ENCODE measurements at places on chromosomes 11 and 22.

- DNase-seq: no peak
These were observed 357.8 kb downstream of the LARGE1 start for GRCh38 chr22:33562501-33562900.

DNA sequence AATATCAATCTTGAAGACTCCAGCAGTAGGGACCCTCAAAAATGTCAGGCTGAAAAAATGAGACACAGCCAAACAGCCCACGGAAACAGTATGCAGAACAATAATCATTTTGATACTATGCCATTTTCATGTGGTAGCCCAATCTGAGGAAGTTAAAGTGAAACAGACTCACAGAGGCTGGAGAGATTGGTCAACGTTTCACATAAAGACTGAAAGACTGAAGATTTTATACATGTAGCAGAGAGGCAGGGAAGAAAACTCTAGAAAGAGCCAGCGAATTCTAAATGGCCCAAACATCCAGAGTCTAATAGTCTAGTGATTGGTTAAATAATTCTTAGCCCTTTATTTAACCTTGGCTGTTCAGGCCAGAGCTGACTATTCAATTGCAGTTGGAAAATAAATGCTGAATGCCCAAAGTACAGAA is 49.4 kb downstream of the MAML2 start:
- DNase-seq: no peak

GRCh38 chr11:76763573-76764346 is 19.4 kb upstream of the TSKU start:
- no peak for DNase-seq

DNA sequence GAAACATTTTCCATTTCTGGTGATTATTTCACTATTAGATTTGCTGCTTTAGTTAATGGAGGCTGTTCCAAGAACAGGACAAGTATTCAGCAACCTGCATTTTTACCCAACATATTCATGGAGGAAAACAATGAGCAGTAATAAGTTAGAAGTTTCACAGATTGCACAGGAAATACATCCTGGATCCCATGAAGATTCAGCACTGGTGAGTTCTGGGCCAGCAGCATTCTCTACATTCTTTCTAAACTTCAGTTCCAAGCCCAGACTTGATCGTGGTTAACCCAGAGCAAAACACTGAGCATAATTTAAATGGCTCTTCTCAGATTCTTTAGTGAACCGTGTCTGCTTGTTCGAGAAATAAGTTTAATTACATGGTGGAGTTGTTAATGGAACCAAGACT is 3.8 kb downstream of the FJX1 start:
- DNase-seq: peak; percentile 72

DNA sequence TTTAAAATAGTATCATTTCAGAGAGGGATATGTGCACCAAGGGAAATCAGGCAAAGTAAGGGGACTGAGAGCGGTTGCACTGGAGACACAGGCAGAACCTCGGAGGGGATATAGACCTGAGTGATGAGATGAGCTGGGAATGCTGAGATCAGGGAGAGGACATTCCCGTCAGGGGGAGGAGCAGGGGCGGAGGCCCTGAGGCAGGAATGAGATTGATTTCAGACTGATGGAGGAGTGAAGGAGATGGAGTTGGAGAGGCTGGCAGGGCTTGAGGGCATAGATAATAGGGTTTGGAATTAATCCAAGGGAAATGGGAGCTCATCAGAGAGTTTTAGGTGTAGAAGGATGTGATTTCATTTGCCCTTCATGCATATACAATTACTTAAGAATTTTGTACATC is 13.2 kb downstream of the CD6 start:
- DNase-seq: peak; percentile 77

DNA sequence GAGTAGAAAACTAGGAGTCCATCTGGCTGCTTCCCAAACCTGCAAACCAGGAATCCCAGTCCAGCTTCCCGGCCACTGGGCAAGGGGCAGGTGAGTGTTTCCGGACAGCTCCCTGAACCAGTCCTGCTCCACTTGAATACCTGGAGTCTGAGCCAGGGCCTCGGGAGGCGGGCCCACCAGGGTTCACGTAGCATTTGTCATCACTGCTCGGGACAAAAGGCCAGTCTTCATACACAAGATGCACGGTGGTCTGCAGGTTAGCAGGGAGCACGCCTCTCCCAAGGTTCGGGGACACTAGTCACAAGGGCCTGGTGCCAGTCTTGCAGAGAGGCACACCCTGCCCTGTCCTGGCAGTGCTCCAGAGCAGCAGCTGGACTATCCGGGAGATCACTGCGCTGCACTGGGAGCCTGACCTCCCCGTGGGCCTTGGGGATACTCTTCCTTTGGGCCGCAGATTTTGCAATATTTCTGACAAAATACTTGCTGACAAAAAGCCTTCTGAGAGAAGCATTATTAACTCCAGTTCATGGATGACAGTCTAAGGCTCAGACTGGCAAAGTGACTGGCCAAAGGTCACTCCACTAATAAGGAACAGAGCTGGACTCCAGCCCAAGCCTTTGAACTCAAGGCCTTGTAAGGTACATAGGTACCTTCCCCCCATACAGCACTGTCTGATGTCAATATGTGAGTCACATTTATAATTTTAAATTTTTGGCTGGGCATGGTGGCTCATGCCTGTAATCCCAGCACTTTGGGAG is 25.1 kb downstream of the CD6 start:
- peak; percentile 55 for DNase-seq

DNA sequence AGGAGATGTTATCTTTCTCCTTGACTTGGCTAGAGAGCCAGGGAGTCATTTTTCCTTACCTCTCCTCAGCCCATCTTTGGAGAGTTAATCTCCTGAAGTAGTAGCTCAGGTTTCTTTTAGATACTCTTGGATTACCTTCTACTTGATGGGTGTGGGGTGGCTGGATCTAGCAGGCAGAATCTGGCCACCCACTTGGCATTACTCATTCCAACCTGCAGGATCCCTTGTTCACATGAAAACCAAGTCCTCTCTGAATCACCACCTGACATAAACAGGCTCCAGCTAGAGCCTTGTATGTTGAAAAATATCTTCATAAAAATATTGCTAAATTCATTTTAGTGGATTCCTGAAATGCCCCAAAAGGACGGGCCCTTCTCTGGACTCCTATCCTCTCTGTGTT is 250.6 kb upstream of the PLET1 start:
- DNase-seq: no peak

DNA sequence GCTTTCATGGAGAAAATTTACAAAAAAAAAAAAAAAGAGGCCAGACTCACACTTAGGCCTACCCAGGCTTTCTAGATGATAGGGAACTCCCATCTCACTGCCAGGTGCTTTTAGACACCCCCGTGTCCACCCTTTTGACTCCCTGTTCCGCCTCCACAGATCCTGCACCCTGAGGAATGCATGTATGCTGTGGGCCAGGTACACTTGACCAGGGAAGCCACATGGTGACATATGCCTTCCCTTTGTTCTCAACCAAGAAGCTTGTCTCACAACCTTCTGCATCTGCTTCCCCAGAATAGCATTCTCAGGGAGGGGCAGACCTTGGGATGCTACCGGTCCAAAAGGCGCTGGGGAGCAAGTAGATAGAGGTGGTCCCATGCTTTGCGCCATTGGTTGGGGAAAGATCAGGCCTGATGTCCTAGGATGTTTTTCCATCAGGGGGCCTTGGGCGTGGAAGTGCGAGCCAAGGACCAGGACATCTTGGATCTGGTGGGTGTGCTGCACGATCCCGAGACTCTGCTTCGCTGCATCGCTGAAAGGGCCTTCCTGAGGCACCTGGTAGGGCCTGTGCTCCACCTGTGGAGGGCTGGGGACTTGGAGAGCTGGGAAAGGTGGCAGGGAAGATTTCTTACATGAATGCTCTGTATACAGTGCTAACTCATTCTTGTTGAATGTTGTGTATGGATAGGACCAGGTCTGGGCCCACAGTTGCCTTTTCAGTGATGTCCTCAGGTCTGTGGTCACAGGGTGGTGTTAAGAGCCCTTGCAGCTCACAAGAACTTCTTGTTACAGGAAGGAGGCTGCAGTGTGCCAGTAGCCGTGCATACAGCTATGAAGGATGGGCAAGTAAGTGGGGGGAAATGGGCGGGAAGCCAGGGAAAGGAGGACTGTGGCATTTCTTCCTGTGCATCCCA is 7.5 kb downstream of the HMBS start:
- DNase-seq: no peak

DNA sequence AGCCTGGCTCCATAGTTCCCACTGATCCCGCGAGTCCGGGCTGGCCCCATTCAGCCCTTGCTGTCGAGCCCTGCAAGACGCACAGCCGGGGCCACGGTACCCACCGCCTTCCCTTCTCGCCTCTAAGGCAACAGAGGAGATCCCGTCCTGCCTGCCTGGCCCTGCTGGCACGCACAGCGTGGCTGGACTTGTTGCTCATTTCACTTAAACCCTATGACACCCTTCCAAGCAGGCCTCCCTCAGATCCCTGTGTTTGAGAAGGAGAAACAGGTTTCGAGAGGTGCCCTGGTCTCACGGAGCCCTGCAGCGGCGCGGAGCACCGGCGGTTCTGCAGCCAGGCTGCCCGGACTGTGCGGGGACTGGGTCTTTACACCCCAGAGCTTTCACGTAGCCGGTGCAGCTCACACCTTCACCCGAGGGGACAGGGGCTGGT is 1048.4 kb downstream of the BRD1 start:
- no peak for DNase-seq

DNA sequence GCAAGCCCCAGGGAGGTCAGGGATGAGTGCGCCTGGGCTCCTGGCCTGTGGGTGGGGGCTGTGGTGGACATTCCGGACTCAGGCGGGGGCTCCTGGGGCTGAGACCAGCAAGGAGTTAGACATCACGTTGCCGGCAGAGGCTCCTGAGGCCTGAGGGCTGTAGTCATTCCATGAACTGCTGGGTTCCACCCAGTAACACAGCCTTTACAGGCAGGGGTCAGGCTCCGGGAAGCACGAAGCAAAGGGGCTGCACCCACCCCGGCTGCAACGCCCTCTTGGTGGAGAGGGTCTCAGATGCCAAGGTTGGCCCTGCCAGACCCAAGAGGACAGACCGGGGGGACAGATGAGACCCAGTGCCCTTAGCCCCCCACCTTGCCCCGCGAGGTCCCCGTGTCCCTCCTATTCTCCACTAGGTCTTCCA is 9.0 kb downstream of the TNNT3 start:
- peak; percentile 67 for DNase-seq

DNA sequence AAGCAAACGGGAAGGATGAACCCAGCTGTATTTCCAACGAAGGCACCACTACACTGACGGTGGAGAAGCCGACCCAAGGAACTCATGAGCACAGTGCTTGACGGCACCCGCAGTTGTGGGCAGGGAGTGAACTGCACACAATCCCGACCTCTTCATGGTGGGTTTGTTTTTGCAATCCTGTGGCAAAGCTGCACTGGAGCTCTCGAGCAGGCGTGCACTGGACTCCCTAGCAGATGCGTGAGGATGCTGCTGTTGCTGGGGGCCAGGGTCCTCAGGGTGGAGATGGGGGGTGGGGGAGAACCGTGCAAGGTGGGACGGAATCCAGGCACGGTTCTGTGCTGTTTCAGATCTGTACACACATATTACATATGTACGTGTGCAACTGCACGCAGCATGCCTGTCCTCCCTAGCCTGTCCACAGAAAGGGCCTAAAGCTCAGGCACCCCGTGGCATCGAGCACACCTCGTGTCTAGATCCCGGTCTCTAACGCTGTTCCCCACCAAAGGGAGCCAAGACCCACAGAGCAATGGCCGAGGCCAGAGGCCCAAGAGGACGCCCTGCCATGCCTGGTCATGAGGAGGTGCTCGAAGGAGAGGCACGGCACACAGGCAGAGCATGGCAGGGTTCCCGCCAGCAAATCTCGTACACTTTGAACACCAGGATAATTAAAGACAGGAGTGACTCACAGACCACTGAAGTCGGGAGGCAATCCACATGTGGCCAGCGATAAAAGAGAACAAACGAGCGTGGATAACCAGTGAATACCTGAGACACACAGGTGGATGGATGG is 17.6 kb downstream of the ALG12 start:
- DNase-seq: no peak

- peak; percentile 78 for DNase-seq
These were observed 80.3 kb downstream of the ETS1 start for GRCh38 chr11:128506999-128507611.

- no peak for DNase-seq
These were observed 57.7 kb upstream of the BDNF start for GRCh38 chr11:27757953-27758352.

- peak; percentile 1 for DNase-seq
These were observed 2.3 kb upstream of the IRAG1 start for GRCh38 chr11:10695833-10696232.

DNA sequence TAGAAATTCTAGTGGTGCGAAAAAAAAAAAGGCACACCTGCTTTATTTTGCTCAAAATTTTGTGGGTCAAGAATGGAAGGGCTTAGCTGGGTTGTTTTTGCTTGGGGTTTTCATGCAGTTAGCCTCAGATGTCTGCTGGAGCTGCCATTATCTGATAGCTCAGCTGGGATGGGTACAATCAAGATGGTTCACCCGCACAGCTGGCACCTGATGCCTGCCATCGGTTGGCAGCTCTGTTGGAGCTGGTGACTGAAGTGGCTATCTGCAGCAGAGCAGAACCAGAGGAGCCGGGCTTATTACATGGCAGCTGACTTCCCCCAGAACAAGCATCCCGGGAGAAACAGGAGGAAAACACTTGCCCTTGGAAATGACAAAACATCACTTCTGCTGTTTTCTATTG is 12.1 kb upstream of the ELFN2 start:
- peak; percentile 16 for DNase-seq

DNA sequence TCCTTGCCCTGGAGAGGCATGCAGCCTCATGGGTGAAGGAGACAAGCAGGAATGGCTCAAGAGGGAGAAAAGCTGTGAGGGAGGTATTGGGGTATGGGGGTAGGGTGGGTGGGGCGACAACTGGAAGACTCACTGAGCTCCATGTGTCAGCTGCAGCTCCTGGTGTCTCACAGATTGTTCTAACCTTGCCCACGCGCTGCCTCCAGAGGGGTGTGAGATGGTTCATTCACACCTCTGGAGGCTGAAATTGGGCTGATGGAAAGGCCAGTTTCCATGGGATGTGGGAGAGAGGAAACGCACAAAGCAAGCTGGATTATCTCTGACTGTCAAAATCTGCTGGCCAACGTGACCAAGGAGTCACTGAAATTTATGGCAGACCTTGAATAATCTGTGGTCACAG is 400.4 kb upstream of the NARS2 start:
- DNase-seq: no peak

DNA sequence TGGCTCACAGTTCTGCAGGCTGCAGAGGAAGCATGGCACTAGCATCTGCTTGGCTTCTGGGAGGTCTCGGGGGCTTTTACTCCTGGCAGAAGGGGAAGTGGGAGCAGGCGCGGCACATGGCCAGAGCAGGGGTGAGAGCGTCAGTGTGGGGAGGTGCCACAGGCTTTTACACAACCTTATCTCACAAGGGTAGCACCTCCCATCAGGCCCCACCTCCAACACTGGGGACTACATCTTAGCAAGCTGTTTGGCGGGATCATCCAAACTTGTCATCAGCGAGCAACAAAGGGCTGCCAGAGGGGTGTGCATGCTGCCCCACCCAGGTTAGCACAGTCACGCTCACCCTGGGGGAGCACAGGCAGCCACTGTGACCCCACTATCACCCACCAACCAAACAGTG is 18.9 kb upstream of the YPEL1 start:
- no peak for DNase-seq
